WTC11 (cell line): ENCODE measurements at places on chromosomes 3 and 15.

- H3K36me3 ChIP-seq: peaks cover 15% of the 10 kb centered on the region
- H3K27ac ChIP-seq: peak overlapping the region; percentile 88
- H3K4me1 ChIP-seq: peaks cover 83% of the 10 kb centered on the region
- no peaks in the 10 kb centered on the region for H3K27me3 ChIP-seq
Measured at GRCh38 chr15:57389991-57390390, 13.7 kb downstream of the CGNL1 start.

DNA sequence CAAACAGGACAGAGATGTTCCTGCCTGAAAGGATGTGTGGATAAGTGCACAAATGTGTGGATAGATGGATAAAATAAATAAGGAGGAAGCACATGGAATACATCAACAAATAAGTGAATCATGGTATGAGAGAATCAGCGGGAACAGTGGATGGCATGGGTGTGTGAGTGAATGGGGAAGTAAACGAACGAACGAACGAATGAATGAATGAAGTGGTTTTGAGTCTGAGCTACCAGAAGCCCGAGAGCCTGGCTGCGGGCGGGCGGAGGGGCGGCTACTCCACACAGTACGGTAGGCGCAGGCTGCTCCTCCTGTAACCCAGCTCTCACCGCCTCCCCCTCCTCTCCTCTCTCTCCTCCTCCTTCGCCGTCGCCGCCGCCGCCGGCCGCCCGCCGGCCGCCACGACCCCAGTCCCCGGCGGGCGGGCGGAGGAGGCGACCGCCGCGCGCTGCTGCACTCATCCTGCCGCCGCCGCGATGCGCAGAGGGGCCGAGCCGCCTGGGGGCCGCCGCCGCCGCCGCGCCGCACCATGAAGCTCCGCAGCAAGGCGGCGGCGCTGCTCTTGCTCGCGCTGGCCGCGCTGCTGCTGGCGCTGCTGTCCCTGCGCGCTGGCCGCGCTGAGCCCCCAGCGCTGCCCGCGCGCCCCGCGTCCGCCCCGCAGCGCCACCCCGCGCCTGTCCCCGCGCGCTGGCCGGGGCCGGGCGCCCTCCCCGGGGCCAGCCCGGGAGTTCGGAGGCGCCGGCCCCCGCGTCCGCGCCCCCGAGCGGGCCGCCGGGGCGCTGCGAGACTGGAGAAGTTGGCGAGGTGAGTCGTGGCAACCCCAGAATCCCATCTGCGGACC is at the start of gene GXYLT2:
Gene GXYLT2, plus strand, starts transcription at position 342 of the 841 bp plus-strand sequence. Its CDS starts 188 bp downstream, at position 530.
- peak within 1 kb of the TSS; percentile 75 for H3K4me3 ChIP-seq
- H3K36me3 ChIP-seq: peaks cover 4% of the 10 kb centered on the region; the same call in 1 of the 2 replicates

- no peak overlapping the region for H3K4me3 ChIP-seq
- H3K27me3 ChIP-seq: no peaks in the 10 kb centered on the region
Measured at GRCh38 chr3:32310918-32311839, 72.7 kb downstream of the CMTM8 start.

- H3K4me3 ChIP-seq: no peak overlapping the region
- 0 out of 2 replicates have a peak, but pooled peaks cover 8% of the 10 kb centered on the region for H3K4me1 ChIP-seq
- no peaks in the 10 kb centered on the region for H3K27me3 ChIP-seq
- DNase-seq: peak; percentile 56
Measured at GRCh38 chr3:98612587-98612986, 19.2 kb upstream of the CPOX start.

DNA sequence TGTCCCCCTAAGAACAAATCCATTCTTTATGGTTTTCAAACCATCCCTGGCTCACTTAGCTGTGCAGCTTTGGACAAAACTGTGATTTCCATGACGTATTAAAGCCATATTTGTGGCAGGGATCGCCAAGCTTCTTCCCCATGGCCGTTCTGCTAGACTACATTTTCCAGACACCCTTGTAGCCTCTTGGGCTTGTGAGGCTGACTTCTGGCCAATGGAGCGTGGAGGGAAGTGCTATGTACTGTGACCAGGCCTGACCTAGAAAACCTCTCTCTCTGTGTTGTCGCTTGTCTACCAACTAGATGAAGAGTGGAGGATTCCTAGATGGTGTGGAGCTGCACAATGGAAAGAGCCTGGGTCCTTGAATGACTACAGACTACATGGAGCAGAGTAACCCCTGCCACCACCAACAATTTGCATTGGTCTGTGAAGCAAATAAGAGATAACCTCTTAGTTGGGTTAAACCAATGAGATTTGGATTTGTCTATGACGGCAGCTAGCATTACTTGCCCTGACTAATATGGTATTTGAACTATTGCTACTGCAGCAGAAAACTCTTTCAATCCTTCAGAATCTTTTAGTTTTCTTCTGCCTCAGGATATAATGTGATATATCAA is 22.1 kb upstream of the MGLL start:
- H3K4me1 ChIP-seq: peaks cover 15% of the 10 kb centered on the region
- no peaks in the 10 kb centered on the region for H3K36me3 ChIP-seq
- H3K4me3 ChIP-seq: no peak overlapping the region
- no peak overlapping the region for H3K27ac ChIP-seq
- no peak for DNase-seq

GRCh38 chr3:160676547-160677303 is at the start of gene ARL14:
Gene ARL14, plus strand, starts transcription at chr3:160677160. Its CDS starts 187 bp downstream, at chr3:160677347.
- no peaks in the 10 kb centered on the region for H3K27me3 ChIP-seq
- DNase-seq: no peak
- no peaks in the 10 kb centered on the region for H3K36me3 ChIP-seq
- H3K27ac ChIP-seq: no peak within 1 kb of the TSS
- peaks cover 28% of the 10 kb centered on the region for H3K4me1 ChIP-seq

- H3K27me3 ChIP-seq: no peaks in the 10 kb centered on the region; the same call in 1 of the 2 replicates
- H3K36me3 ChIP-seq: peaks cover 10% of the 10 kb centered on the region
- DNase-seq: no peak
Measured at GRCh38 chr15:67700023-67700422, 125.3 kb upstream of the SKOR1 start.

- no peaks in the 10 kb centered on the region for H3K36me3 ChIP-seq
- H3K4me1 ChIP-seq: peaks cover 26% of the 10 kb centered on the region
- H3K4me3 ChIP-seq: no peak overlapping the region
- no peak for DNase-seq
- no peaks in the 10 kb centered on the region for H3K27me3 ChIP-seq
Measured at GRCh38 chr3:136955813-136956212, 2.0 kb upstream of the IL20RB start.

GRCh38 chr15:59349680-59350420 is 22.8 kb downstream of the MYO1E start:
- H3K36me3 ChIP-seq: peaks cover 3% of the 10 kb centered on the region; the same call in 1 of the 2 replicates
- H3K4me3 ChIP-seq: no peak overlapping the region; the same call in 1 of the 2 replicates
- no peak for DNase-seq

DNA sequence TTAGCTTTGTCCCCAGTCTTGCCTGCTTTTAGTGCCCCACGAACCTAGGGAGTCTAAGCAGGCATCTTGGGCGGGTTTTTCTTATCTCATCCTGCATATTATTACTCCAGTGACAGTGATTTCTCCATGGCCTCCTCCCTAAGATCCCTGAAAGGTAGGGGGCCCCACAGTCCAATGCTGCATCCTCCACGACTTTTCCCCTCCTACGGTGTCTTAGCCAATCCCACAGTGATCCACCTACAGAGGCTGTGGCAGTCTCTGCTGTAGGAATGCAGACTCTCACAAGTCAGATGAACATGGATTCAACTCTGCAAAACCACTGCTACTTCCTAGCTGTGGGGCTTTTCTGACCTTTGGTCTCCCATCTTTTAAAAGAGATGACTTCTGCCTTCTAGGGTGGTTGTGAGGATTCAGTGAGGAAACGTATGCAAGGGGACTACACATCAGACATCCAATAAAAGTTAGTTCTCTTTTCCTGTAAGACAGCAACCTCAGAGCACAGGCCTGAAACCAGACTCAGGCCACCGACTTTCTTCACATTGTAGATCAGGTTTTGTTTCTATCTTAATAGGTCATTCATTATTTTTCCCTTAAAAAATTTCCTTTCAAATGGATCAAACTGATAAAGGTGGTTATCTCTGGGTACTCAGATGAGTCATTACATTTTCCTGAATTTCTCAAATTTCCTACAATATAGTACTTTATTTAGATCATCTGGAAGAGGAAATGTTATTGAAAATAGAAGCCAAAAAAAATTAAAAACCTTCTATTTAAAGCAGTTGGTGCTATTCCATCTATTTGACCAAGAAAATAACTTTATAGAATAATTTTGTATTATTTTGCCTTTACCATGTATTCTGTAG is 23.2 kb downstream of the ILDR1 start:
- DNase-seq: no peak
- H3K36me3 ChIP-seq: no peaks in the 10 kb centered on the region; the same call in 1 of the 2 replicates
- H3K4me1 ChIP-seq: peaks cover 35% of the 10 kb centered on the region
- no peaks in the 10 kb centered on the region for H3K27me3 ChIP-seq
- no peak overlapping the region for H3K4me3 ChIP-seq
